ENCODE measurements at places on chromosomes 1 and 21.

DNA sequence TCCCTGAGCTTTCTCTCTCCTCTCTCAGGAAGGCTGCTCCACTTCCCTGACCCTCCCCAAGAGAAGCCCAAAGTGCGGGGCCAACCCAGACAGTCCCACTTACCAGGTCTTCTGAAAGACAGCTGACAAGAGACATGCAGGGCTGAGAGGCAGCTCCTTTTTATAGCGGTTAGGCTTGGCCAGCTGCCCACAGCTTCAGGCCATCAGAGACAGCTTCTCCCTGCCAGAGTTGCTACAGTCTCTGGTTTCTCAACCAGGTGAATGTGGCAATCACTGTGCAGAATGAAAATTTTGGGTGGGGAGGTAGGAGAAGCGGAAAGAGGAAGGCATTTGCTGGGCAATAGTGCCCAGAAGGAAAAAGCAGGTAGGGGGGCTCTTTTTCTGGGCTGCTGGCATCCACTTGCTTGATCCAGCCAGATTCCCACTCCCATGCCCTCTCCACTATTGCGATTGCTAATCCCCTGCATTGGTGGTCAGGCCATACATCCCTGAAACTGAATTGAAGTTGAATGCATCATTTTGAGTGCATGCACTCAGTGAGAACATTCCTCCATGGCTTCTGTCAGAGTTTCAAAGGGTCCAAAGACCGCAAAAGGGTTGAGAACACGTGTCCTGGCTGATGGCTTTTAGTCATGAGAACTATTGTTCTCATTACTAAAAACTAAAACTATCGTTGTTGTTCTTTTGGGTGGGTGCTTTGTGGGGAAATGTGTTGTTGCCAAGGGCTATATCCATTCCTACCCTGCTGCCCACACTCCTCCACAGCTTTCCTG is at the start of gene S100A8:
TSS of gene S100A8 (minus strand) at position 136 of the 773 bp plus-strand sequence. CDS start 538 bp downstream, outside the sequence.
- DNase-seq: no peak

- no peak for DNase-seq
These were observed 28.1 kb upstream of the WASF2 start for GRCh38 chr1:27517907-27518718.

GRCh38 chr1:203127666-203128430 is at the start of gene ADORA1:
Gene ADORA1 (plus strand): TSS chr1:203127726. CDS start chr1:203128842, 1,116 bp downstream.
- peak; percentile 80 for DNase-seq

- DNase-seq: no peak
These were observed 103.0 kb downstream of the KCNJ15 start for GRCh38 chr21:38359835-38360234.

GRCh38 chr1:228335406-228336307 is 71.0 kb downstream of the TRIM11 start:
- no peak for DNase-seq

GRCh38 chr21:42591170-42591869 is 62.1 kb upstream of the PDE9A start:
- DNase-seq: no peak

GRCh38 chr1:227730630-227731151 is 4.4 kb downstream of the JMJD4 start:
- DNase-seq: no peak

GRCh38 chr1:157112186-157112867 is 12.7 kb upstream of the ETV3L start:
- DNase-seq: no peak

DNA sequence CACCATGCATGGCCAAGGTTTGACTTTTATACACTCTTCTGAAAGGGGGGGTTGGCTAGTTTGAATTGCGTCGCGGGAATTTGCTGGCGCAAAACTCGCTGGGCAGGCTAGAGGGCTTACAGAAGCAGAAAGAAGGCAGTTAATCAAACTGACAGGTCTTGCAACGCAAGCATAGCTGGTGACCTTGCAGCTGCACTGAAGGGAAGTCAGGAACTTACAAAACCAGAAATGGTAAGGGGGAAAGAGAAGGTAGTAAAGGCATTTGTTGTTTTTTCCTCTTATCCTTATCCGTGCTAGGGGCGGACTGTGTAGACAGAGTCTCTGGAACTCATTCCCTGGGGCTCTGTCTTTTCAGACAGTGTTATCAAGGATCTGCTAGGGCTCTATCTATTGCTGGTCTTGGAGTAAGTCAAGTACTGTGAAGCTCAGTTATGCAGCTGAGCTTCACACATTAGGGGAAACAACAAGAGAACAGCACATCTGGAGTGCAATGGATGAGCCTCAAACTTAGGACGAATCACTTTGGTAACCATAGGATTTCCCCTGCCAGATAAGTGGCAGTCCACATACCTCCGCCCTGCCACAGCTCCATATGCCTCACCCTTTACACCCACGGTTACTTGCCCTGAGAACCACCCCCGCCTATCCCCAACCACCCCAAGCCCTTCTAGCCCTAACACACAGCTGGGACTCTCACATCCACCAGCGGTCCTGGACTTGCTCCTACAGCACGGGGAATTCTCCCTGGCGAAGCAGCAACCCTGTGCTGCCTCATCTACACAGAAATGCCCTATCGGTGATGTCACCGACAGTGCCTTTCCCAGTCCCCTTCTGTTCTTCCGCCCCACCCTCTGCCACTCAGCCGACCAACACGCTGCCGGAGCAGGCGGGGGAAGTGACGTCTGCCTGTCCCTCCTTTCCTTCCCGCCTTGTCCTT is 251.4 kb downstream of the FAM72C start:
- no peak for DNase-seq

- no peak for DNase-seq
These were observed 16.7 kb downstream of the DDX59 start for GRCh38 chr1:200653022-200653462.

DNA sequence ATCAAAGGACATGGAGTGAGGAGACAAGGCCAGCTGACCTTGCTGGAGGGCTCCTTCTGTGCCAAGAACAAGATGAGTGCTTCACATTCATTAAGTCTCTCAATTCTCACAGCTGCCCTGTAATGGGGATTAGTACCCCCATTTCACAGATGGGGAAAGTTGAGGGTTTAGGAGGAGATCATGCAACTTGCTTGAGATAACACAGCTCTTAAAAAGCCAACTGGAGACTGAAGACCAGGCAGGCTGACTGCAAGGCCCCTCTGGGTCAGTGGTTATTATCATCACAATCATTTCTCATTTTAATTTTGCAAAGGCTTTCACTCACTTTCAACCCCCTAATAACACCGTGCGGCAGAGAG is 46.8 kb downstream of the GPR161 start:
- DNase-seq: no peak
